NCI-H1436 (cell line): ENCODE measurements at places on chromosomes 4 and X.

DNA sequence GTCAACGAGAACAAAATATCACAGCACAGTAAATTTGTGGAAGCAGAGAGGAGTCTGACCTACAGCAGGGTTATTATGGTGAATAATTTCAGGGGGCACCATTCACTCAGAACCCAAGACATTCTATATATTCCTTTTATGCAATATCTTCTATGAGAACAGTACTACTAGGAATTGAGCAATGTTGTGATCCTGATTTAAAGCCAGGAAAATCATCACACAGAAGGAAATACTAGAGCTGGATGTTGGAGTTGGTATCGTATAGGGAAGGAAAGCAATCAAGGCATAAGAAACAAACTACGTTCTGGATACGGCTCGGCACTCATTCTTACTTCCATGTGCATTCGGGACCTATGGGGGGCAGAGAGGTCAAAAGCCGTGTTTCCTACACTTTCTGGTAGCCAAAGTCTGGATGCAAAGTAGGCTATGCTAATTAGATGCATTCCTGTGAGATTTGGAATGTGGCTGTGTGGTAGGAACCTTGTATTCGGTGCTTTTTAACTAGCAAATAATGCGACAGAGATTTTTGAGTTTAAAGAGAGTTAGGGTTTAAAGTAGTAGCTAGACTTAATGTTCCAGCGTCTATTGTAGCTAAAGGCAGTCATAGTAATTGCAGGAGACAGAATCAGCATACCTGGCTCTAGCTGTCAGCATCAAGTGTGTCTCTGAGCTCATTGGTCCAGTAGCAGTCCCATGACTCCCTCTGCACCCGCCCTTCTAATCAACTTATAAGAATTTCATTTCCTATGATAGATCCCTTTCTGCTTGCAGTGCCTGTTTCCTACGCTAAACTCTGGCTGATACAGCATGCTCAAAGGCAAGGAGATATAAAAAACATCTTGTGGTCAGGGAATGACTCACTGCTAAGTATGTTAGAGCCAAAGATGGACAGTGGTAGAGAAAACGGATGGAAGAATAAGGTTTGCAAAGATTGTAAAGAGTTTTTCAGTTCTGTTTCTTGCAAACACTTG is 43.3 kb upstream of the PDGFC start:
- no peak for DNase-seq

GRCh38 chrX:70013466-70014381 is 36.0 kb downstream of the AWAT2 start:
- no peak for DNase-seq

- DNase-seq = no peak
Observed at GRCh38 chr4:144910723-144911122, 187.3 kb downstream of the ANAPC10 start.

- no peak for DNase-seq
Observed at GRCh38 chr4:123741906-123742305, 345.3 kb downstream of the SPRY1 start.

DNA sequence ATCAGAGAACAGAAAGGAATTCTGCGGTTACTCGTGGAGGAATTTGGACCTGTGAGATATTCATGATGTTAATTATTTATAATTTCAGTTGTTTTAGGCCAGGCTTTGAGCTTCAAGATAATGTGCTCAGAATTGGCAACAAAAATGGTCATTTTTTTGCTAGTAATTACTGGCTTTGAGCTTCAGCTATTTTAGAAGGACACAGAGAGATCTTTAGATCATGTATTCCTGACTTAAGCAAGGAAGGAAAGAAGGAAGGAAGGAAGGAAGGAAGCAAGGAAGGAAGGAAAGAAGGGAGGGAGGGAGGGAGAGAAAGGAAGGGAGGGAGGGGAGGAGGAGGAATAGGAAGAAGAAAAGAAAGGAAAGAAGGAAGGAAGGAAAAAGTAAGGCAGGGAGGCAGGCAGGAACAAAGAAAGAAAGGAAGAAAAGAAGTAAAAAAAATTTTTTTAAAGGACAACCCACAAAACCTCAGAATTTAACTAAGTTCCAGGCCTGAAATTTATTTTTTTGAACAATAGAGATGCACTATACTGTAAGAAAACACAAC is 277.9 kb upstream of the KLF3 start:
- no peak for DNase-seq

- no peak for DNase-seq
Observed at GRCh38 chrX:84322083-84322827, 134.3 kb upstream of the RPS6KA6 start.

GRCh38 chrX:66489339-66489738 is 149.5 kb downstream of the EDA2R start:
- DNase-seq = no peak

GRCh38 chr4:10673817-10674369 is 10.7 kb downstream of the CLNK start:
- no peak for DNase-seq

GRCh38 chrX:125505207-125505606 is 185.5 kb downstream of the TEX13C start:
- no peak for DNase-seq

- DNase-seq = no peak
Observed at GRCh38 chr4:39312816-39313215, 53.3 kb downstream of the RFC1 start.

DNA sequence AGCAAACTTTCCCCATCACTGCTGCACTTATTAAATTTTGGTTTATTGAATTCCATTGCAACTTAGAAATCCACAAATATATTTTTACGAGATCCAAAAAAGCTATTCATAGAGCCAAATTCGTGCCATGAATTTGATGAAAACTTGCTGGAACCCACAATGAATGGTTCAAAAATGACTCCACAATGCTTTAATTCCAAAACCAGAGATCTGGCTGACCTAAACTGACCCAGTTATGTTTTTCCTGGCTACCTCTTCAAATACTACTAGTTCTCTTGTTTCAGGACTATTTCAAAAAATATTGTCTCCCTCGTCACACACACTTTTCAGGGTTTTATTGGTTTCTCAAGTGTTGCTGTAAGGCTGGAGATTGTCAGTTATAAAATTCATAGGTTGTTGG is 474.8 kb downstream of the PDGFC start:
- DNase-seq = no peak

GRCh38 chr4:85790582-85790981 is 315.6 kb downstream of the ARHGAP24 start:
- DNase-seq = no peak

DNA sequence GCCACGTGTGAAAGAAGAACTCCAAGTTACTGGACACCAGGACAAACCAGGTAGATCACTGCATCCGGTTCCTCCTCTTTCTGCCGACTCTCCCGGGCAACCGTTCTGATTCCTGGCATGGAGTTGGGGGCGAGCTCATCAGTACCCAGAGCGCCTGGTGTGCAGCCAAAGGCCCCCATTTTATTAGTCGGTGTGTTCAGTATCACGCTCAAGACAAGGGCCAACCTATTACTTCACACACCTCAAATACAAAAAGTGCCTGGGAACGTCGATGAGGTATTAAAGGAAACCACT is 2.8 kb upstream of the CTBP1 start:
- no peak for DNase-seq

GRCh38 chr4:46385946-46386345 is 4.0 kb downstream of the GABRA2 start:
- DNase-seq = no peak

DNA sequence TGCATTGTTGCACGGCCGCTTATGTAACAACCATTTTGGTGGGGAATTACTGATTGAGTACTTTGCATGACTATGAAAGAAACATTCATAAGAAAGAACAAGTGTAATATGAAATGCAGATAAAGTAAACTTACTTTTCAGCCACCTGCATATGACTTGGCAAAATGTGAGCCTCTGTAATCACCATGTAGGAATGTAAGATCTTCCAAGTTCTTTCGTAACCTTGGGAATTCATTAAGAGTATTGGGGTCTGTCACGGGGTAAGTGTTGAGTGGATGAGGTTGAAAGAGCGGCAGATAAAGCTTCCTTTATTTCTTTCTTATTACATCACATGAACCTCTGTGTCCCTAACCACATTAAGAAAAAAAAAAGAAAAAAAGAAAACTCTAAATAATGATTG is 348.5 kb upstream of the NR3C2 start:
- DNase-seq = no peak

GRCh38 chr4:163166041-163166579 is 580 bp downstream of the NAF1 start:
- no peak for DNase-seq

DNA sequence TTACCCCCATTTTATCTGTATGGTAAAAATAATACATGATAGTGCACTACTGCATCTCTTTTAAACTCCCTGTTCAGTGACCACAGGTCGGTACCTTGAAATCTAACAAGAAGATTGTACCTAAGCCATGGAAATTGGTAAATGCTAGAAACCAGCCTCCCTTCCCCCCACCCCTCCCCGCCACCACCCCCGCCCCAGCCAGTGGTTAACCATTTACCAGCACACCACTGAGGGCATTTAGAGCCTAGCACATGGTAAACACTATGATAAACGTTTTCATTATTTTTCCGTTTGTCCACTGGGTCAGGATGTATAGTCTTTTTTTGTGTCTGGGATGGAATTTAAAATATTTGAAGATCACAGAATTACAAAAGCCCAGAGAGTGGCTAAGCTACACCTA is 703 bp upstream of the FTSJ1 start:
- no peak for DNase-seq

DNA sequence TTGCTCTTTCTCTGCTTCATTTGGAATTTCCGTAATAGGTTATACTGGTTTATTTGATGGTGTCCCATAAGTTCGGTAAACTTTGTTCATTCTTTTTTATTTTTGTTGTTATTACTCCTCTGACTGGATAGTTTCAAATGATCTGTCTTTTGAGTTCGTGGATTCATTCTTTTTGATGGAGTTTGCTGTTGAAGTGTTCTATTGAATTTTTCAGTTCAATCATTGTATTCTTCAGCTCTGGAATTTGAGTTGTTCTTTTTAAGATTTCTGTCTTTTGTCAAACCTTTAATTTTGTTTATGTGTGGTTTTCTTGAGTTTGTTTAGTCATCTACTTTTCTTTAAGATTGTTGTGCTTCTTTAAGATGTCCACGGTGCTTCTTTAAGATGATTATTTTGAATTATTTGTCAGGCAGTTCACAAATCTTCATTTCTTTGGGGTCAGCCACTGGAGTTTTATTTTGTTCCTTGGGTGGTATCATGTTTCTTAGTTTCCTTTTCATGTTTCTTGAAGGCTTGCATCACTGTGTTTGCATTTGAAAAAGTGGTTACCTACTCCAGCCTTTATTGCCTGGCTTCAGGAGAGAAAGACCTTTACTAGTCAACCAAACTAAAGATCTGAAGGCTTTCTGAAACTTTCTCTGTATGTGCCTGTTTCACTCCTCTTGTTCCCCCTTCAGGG is 154.8 kb upstream of the ANXA3 start:
- no peak for DNase-seq

GRCh38 chrX:27445438-27445837 is 17.7 kb downstream of the PPP4R3C start:
- no peak for DNase-seq

- DNase-seq = no peak
Observed at GRCh38 chr4:2837110-2837903, 6.3 kb upstream of the ADD1 start.

DNA sequence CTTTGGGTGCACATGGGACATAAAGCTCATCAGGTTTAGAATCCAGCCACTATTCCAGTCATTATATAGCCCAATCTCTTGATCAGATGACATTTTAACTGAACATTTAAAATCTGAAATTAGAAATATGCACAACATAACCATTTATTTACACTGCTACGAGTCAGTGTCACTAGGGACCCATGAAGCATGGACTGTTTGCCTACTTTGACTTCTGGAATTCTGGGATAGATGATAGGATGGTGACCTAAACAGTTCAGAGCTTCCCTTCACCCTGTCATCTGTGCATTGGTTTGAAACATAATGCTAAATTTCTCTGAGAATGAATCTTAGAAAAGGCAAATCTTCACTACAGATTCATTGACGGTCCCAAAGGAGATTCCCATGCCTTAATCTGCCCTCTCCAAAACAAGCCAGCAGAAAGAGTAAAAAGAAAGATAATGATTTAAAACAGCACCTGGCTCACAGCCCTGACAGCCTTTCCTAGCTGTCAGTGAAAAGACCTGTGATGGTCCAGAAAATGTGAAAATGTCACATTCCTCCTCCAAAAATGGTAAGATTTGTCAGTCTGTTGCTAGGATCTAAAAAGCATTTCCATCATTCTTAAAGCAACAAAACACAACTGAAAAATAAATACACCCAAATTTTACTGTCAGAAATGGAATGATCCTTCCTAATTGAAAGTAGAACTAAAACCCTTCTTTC is 18.9 kb upstream of the HERC3 start:
- no peak for DNase-seq

GRCh38 chr4:109708990-109709389 is 5.7 kb upstream of the CASP6 start:
- no peak for DNase-seq

DNA sequence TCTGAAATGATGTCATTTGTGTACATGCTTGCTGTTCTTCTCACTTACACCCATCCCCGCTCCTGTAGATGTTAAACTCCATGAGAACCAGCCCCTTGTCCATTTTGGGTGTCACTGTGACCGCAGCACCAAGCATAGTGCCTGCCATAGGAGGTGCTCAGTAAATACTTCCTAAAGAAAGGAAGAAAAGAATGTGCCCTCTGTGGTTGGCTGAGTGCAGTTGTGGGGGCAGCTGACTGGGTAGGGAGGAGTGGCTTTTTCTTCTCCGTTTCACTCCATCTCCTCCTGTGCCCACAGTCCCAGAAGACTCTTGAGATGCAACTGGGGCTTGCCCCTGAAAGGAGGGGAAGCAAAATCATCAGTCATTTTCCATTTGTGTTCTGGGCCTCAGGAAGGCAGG is 25.5 kb downstream of the PHEX start:
- DNase-seq = no peak

- DNase-seq = no peak
Observed at GRCh38 chr4:78651250-78651860, 99.8 kb downstream of the ANXA3 start.

DNA sequence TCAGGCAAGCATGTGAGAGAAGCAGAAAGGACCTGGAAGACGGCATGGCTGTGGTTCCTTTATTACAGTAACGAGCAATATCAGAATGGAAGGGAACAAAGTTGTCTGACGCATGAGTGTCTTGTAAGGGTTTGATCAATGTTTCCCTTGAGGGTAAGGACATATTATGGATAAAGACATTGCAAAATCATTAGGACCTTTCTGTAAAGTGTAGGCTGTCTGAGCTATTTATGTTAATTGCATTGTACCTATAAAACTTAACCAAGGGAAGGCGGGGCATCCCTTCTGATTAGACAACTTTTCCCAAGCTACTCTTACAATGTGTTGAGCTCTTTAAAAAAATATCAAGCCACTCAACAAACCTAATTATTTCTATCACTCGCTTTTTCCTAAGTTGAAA is 112.2 kb upstream of the JADE1 start:
- DNase-seq = no peak

DNA sequence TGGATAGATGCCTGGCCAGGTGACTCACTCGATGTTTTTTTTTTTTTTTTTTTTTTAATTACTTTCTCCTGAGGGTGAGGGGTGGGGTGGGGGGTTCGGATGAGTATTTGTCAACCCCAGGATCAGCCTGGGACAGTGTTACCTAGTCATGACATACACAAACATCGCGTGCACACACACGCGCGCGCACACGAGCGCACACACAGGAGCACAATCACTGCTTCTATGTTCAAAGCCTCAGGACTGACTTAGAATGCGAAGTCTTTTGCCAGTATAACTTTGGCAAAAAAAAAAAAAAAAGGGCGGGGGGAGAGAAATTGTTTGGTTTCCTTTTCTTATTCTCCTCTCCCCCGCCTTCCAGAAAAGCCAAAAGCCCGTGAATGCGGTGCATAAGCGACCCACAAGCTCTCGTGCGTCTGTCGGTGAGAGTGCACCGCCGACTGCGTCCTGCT is 115.0 kb upstream of the TEX13C start:
- DNase-seq = no peak
